ENCODE measurements at places on chromosomes 3 and 15.
A peak's percentile ranks its signal among the peaks of the same experiment; 100 is the strongest.

GRCh38 chr3:45870099-45870498, 16.2 kb upstream of the CCR9 start:
- peak; percentile 13 for DNase-seq

- DNase-seq, result no peak
Measured at GRCh38 chr3:193207290-193208273, 33.4 kb upstream of the PLAAT1 start.

DNA sequence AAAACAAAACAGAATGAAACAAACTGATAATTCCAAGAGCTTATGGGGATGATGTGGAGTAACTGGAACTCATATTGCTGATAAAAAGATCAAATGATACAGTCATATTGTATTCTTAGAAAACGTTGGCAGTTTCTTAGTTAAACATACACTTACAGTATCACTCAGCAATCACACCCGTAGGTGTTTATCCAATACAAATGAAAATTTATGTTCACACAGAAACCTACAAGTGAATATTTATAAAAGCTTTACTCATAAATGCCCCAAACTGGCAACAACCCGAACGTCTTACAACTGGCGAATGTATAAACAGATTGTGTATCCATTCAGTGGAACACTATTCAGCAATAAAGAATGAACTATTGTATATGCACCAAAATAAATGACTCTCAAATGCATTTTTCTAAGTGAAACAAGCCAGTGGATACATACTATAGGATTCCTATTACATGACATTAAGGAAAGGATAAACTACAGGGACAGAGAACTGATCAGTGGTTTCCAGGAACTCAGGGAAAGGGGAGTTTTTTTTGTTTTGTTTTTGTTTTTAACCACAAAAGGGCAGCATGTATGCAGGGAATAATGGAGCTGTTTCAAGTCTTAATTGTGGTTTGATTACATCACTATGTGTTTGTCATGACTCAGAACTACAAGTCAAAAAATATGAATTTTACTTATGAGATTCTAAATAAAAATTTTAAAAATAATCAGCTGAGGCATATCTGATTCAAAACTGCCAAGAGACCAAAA, 71.8 kb upstream of the NDUFB4 start:
- no peak for DNase-seq

DNA sequence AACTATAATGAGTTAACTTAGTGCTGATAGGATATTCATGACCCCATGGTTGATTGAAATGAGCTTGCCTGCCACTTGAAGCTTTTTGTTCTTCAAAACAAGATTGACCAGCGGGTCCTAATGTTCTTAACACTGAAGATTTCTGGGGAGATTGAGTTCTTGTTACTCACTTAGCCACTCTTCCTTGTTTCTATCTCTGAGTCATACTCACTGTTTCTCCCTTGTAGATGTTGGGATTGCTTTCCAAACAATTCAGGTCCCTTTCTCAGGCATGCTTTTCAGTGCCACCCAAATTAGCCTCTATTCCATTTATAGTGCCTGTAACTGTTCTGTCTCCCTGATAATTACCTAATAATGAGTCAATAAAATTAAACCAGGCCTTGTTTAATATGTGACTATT, 517.0 kb downstream of the SQOR start:
- DNase-seq, result no peak

DNA sequence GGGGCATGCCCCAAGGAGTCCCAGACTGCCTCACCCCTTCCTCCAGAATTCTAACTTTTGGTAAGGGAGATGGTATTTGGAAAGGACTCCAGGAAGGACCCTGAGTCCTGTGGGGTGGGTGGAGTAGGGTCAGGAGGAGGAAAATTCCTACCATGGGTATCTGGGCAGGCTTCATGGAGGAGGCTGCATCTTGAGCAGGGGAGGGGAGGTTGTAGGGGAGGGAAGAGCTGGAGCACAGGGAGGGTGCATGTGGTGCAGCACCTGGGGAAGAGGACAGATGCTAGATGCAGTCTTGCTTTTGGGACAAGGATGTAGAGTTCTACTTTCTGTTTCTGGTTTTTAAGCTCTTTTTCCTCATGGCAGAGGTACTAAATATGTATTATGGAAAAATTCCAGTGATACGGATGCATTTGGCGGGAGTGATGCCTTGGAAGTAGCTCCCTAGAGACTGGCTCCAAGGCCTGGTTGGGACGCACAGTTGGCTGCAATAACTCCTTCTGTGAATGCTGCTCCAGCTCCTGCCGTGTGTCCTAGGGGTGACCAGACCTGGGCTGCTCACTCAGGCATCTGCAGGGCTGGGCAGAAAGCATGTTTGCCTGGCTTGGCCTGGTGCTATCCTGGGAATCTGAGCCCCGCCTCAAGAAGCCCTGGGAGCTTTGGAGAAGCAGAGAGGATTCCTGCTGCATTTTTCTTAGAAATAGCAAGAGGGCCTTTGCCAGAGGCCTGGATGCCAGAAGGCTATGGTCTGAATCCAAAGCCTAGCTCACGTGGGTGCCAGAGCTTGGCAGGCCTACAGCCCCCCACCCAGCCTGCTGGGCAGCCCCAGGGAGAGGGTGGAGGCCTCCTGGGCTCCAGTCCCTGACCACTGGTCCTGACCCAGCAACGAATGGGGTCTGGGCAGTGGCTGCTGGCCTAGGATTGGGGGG, 10.1 kb downstream of the SEMA3F start:
- no peak for DNase-seq

DNA sequence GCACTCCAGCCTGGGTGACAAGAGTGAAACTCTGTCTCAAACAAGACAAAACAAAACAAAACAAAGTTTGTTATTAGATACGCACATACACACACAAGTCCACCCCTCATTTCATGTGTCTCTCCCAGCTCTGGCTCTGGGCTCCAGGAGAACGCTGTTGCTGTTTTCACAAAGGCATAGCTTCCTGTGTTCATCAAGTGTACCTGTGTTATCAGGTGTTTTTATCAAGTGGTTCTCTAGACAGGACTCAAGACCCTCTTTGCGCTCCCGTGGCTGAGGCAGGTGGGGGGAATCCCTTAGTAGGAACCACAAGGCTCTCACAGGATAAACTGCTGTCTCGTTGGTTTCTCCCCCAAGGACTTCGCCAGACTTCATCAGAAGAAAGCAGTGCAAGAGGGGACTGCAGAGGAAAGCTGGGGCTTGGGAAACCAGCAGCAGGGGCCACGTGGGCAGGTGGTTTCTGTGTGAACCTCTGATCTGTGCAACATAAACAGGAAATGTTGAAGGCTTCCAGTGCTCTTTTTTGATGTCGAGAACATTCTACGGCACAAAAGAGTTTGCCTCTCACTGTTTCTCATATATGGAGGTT, 6.9 kb upstream of the PPP1R2 start:
- DNase-seq, result peak; percentile 52

DNA sequence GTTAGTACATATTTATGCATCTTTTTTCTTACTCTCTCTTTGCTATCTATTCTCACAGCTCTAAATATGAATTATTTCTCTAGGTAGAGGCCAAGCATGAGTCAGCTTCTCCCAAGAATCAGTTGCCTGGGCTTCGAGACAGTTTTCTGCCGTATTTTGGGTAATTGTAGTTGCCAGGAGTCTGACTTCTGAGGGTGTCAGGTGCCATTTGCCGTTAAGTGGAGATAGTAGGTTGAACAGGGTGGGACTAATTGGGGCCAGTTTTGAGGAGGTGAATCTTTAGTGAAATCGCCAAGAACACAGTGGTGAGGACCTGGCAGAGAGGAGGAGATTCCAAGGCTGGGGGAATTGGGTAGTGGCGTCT, 7.8 kb upstream of the NRROS start:
- DNase-seq, result no peak

- peak; percentile 47 for DNase-seq
Measured at GRCh38 chr3:15858547-15859506, 61.0 kb upstream of the ANKRD28 start.

DNA sequence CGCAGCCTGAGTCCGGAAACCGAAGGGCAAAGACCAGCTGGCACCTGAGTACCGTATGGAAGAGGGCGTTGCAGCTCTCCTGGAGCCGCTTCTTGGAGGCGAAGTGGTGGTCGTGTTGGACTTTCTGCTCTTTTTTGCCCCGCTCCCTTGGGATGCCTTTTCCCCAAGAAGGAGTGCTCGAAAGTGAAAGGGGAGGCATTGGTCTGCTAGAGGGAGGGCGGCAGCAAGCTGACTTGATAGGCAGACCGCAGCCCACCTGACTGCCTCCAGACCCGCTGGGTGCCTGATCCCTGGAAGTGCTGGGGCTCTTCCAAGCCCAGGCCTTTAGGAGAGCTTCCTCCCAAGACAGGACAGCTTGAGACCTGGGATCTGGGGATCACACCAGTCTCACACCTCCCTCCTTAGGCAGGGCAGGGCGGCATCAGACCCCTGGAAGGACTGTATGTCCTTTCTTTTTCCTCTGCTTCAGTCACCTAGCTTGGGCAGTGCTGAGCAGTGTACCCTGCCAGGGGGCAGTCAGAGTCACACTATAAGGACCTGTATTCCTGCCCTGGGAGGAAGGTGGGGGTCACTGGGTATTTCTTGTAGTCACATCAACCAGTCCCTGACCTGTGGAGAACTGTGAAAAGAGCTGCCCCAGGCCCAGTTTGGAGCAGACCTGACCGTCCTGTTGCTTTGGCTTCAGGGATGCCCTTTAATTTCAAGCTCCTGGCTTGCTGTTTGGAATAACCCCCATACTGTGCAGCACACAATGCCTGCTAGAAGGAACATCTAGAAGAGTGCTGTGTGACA, 2.1 kb downstream of the ACVR2B start:
- no peak for DNase-seq

- no peak for DNase-seq
Measured at GRCh38 chr3:111813441-111813840, 45.6 kb upstream of the PHLDB2 start.

- no peak for DNase-seq
Measured at GRCh38 chr3:169237201-169237600, 426.3 kb downstream of the MECOM start.

GRCh38 chr3:130462089-130462488, 54.9 kb upstream of the COL6A6 start:
- DNase-seq, result no peak

DNA sequence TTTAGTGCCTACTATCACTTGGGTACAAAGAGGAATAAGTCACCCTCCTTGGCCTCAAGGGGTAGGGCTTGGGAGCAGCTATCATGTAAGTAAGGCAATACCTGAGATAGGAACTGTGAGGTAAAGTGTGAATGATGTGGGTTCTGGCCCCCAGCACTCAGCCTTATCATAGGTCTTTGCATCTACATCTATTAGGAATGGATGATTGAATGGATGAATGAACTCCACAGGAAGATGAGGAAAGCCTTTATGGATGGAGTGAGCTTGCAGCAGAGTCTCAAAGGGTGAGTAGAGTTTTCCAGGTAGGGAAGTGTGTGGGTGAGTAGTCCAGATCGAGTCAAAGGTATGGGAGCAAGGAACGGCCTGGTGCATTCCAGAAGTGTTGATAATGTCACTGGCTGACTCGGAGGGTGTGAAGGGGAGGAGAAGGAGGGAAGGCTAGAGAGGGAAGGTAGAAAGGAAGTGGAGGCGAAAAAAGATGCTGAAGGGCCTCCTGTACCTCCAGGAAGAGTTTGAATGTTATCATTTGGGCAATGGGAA, 13.1 kb upstream of the ABHD2 start:
- DNase-seq, result no peak

DNA sequence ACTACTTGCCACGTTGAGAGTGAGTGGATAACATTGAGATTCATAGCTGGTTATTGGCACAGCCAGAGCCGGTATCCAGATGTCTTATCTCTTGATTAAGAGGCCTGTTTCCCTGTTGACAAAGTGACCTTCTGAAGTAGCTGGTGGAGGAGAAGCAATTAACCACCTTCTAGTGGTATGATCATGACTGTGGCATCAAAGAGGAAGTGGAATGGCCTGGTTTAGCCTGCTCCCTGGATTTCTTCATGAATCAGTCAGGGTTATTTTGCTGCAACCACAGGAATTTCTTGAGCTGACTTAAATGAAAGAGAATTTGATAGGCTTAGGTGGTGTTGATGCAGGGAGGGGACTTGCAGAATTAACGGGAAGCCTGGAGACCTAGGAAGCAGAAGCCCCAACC, 398.3 kb downstream of the MFSD1 start:
- DNase-seq, result no peak

DNA sequence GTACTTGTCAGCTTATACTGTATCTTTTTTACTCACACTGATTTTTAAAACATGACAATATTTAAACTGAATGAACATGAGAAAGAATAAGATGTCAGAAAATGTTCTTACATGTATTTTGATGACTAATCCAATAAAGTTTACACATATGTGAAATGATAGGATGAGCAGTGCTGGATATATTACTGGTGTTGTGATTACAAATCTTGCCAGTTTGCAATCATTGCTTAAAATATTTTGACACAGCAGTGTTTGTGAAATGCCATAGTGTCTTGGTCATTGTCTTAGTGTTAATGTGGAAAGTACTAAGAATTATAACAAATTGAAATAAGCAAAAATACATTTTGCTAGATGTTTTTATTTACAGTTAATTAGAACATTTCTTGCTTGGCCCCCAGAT, 118.7 kb upstream of the MLF1 start:
- no peak for DNase-seq

- DNase-seq, result no peak
Measured at GRCh38 chr3:19885468-19885867, 48.5 kb downstream of the EFHB start.

DNA sequence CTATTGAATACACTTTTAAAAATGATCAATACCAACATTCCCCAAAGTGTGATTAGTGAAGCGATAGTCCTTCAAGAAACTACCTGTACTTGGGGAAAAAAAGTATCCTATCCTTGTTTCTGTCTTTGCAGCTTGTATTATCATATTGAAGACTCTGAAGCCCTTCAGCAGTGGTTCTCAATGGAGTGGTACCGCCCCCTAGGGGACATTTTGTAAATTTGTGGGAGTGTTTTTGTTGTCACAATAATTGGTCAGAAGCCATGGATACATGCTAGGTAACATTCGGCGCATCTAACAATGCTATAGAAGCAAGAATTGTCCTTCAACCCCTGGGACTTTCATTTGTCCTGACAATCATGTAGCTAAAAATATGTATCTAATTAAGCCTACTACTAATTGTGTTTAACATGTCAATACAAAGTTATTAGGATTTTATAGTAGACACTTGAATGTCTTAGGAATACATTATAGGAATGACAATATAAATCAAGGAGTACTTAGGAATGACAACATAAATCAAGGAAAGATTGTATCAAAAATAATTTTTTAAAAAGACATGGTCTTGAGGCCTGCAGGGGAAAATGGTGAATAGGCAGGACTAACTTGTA, 53.7 kb downstream of the NMD3 start:
- no peak for DNase-seq

DNA sequence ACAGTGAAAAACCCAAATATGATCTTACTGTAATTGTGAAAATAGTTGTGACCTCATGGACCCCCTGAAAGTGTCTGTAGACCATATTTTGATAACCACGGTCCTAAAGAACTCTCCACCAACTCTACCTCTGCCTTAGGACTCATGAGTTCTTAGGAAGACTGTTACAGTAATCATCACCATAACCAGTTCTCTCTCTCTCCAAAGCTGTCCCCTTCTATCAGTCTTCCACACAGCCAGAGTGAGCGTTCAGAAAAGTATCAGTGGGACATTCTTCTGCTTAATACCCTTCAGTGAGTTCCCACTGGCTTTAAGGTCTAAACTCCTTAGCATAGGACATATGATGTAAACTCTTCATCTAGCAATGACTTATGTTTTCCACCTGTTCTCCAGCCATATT, 27.6 kb upstream of the ST6GAL1 start:
- DNase-seq, result no peak

Data from stimulated activated CD4-positive, alpha-beta T cell treated with anti-CD3 and anti-CD28 coated beads, Interleukin-12 subunit alpha, Interleukin-12 subunit beta, amount 100 ng/mL, for 4 hours (primary cell).